ENCODE measurements at places on chromosomes 1 and 21.

- no peak for DNase-seq
Observed at GRCh38 chr21:16376673-16377072, 646.9 kb downstream of the USP25 start.

DNA sequence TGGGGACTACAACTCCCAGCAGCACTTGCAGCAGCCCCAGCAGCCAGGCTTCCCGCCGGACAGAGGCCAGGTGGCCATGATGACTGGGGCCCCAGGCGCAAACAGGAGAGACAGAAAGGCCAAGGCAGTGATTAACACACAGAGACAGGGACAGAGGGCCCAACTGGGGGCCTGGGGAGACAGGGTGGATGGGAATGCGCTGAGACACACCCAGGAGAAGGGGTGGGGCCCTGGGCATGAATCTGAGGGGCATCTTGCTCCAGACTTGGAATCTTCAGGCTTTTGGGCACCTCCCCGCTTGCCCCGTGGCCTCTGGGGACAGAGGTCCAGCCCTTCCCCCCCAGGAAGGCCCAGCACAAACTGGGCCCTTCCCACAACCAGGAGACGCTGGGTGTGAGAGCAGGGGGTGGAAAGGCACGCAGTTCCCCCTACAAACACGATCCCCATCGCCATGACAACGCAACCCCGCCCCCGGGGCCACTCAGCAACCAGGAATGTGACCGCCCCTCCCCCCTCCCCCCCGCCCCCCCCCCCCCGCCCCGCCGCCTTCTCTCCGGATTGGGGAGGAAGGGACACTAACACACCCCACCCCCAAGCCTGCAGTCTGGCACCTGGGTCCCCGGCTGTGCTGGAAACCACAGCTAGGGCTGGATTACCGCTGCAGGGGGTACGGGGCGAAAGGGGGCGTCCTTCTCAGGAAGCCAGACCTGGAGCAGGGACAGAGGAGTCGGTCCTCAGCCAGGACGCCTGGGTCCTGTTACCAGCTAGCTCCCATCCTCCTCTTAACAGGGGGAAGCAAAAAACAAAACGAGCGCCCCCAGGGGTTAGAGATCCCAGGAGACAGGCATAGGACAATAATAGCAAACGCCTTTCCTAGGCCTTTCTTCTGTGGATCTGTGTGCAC, 4.5 kb downstream of the HDGF start:
- DNase-seq: no peak

DNA sequence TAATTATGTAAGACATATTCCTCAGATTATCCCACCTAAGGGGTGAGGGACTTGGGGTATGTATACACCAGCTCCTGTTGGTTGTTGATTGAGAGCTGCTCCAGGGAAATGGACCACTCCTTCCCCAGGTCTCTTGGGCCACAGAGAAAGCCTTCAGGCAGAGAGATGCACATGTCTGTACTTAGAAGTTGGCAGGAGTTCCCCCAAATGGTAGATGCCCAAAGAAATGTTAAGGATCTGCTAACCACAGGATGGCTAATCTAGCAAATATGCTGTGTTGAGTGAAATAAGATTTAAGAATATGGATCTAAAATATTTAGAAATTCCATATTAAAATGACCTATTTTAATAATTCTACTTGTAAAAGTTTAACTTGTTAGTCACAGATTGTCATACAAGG, 100.8 kb upstream of the DNAH14 start:
- DNase-seq: no peak

DNA sequence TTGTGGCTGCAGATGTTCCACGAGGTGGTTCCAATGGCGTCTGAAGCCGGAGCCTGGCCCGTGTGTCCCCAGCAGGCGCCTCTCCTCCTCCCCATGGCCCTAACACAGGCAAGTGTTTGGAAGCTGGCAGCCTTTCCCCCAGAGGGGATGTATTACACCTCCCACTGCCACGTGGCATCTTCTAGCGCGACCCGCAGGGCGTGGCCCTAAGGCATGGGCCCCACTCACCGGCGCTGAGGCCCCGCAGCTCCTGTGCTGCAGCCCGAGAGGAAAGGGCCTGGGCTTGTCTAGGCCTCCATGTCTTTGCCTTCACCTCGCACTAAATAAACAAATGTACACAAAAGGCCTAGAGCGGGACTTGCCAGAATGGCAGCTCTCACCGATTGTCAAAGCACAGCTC, 37.9 kb downstream of the SLC66A1 start:
- no peak for DNase-seq

- DNase-seq: no peak
Observed at GRCh38 chr1:227378871-227379554, 60.7 kb upstream of the CDC42BPA start.

GRCh38 chr1:9107136-9107535, 21.8 kb downstream of the GPR157 start:
- DNase-seq: no peak

GRCh38 chr1:201362906-201363305, 14.6 kb downstream of the TNNT2 start:
- no peak for DNase-seq

GRCh38 chr1:219412772-219413171, 200.1 kb downstream of the ZC3H11B start:
- DNase-seq: no peak

DNA sequence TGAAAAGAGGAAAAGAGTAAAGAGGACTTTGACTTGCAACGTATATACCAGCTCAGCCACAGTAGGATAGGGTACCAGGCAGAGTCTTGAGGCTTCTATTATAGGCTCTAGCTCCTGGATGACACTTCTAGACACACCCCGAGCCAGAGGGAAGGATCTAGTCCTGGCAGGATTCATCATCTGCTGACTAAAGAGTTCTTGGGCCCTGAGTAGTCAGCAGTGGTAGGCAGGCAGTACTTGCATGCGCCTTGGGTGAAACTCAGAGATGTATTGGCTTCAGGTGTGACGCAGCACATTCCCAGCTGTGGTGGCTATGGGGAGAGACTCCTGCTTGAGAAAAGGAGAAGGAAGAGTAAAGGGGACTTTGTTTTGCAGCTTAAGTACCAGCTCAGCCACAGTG, 162.3 kb upstream of the APP start:
- DNase-seq: no peak

- no peak for DNase-seq
Observed at GRCh38 chr1:26827663-26828062, 1.2 kb downstream of the ZDHHC18 start.

- DNase-seq: no peak
Observed at GRCh38 chr1:77461691-77462090, 179.9 kb downstream of the AK5 start.

DNA sequence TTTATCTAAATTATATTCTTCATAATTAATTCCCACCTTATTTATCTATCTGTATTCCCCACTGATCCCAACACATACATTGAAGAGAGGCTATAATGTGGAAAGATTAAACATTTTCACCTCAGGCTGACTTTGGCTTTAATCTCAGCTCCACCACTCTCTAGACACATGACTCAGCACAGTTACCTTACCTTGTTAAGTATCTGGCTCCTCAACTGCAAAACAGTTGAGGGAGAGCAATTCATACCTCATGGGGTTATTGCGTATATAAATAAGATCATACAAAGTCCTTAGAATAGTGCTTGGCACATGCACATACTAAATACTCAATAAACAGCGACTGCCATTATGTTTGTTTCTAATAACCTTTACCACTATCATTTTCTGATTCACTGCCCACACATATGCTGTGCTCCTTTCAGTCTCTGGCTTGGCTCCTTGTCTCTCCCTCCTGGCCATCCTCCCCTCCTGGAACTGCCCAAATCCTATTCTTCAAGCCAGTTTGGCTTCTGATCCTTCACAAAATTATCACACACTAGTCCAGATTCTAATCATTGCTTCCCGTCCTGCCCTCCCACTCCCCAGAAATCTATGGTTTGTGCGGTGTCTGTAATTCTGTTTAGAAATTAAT, 50.1 kb downstream of the BCL9 start:
- DNase-seq: no peak

DNA sequence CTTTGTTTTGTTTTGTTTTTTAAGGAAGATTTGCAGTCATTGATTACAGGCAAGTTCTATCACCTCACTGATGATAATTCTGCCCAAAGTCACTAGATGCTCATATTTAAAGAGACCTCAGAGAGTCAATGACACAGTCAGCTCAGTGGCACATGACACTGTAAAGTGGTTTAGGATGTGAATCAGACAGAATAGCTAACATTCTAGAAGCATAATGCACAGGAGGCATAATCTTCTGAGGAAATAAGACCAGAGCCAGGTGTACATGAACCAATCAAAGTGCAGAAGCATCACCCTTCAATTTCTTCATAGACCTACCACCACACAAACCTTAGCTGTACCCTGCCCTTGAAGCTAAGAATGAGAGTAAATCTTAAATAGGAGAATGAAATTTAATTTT, 268.5 kb downstream of the BRINP2 start:
- DNase-seq: no peak

GRCh38 chr1:220880726-220881506, 1.7 kb downstream of the HLX start:
- DNase-seq: no peak

- DNase-seq: no peak
Observed at GRCh38 chr1:40703316-40703715, 11.8 kb downstream of the NFYC start.

- no peak for DNase-seq
Observed at GRCh38 chr1:236016782-236017400, 48.0 kb downstream of the NID1 start.
